Stimulated activated CD8-positive, alpha-beta memory T cell treated with anti-CD3 and anti-CD28 coated beads, Interleukin-15, amount 100 ng/mL, for 48 hours (primary cell): ENCODE measurements at places on chromosomes 3 and 15.

- DNase-seq, result no peak
Measured at GRCh38 chr3:3552761-3553160, 246.5 kb upstream of the LRRN1 start.

GRCh38 chr3:183161552-183162336 is 790 bp downstream of the LAMP3 start:
- DNase-seq, result no peak

- no peak for DNase-seq
Measured at GRCh38 chr3:36557021-36557707, 176.9 kb downstream of the STAC start.

- DNase-seq, result no peak
Measured at GRCh38 chr15:63043335-63044076, 959 bp downstream of the TPM1 start.

DNA sequence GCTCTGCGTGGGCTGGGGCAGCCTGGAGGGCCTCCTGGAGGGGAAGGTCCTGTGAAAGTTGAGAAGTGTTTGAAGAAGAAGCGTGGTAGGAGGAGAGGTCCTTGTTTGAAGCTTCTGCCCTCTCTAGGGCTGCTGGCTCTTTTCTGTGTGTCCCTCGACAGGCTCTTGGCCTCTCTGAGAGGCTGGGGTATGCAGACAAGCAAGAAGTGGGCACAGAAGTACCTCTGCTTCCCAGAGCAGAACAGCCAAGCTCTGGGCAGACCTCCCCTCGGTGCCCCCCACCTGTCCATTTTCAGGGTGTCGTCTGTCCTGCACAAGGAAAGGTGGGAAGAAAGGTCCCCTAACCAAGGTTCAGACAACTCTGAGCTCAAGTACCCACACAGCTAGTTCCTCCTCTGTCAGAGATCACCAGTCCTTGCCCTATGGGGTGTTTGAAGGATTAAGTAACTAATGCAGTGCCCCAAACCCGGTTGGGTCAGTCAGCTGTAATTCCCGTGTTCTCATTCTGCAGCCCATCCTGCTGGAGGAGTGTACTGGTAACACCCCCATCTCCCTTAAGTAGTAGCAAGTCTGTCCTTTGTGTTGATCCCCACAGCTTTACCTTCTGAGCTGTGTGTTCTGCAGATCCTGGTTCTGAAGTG is 6.3 kb downstream of the CSK start:
- DNase-seq, result no peak

GRCh38 chr3:169633105-169633504 is 30.4 kb downstream of the MECOM start:
- DNase-seq, result no peak

- no peak for DNase-seq
Measured at GRCh38 chr3:27960133-27960532, 238.0 kb upstream of the EOMES start.

DNA sequence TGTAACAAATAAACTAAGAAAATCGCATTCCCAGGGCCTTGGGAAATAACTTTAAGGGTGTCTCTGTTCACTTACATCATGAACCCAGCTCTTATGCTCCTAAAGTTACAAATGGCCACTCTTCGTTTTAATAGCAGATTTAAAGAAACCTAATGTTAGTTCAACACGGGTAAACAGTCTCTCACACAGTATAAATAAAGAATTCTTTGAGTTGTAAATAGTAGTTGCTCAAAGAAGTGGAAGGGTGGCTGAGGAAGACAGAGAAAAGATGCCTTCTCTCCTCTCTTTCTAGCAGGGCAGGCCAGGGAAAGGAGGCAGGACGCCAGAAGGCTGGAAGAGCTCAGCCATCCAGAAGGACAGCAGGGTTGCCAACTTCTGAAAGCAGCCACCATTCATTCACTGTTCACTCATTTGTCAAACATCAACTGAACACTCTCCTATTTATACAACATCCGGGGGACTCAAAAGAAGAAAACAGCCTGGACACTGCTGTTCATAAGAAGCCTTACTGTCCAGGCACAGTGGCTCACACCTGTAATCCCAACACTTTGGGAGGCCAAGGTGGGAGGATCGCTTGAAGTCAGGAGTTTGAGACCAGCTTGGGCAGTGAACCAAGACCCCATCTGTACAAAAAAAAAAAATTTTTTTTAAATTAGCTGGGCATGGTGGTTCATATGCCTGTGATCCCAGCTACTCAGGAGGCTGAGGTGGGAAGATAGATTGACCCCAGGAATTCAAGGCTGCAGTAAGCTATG is 47.3 kb downstream of the WWTR1 start:
- no peak for DNase-seq

GRCh38 chr3:185712337-185712736 is 112.5 kb downstream of the IGF2BP2 start:
- no peak for DNase-seq

- no peak for DNase-seq
Measured at GRCh38 chr3:193905541-193906396, 230.2 kb upstream of the HES1 start.

DNA sequence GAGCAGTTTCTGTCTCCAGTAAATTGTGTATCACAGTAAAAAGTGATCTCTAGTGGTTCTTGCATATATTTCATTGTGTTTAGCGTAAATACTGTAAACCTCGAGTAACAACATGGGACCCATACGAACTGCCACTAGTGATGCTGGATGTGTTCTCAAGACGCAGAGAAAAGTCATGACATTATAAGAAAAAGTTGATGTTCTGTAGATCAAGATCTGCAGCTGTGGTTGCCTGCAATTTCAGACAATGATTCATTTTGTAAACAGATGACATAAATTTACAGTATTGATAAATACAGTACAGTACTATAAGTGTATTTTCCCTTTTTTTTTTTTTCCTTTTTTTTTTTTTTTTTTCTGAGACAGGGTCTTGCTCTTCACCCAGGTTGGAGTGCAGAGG is 100.1 kb downstream of the DPH6 start:
- DNase-seq, result no peak

- no peak for DNase-seq
Measured at GRCh38 chr3:108590460-108590859, 938 bp downstream of the DZIP3 start.

GRCh38 chr15:49060710-49061495 is 14.7 kb upstream of the SECISBP2L start:
- no peak for DNase-seq

- no peak for DNase-seq
Measured at GRCh38 chr3:105976196-105976595, 107.4 kb upstream of the CBLB start.

DNA sequence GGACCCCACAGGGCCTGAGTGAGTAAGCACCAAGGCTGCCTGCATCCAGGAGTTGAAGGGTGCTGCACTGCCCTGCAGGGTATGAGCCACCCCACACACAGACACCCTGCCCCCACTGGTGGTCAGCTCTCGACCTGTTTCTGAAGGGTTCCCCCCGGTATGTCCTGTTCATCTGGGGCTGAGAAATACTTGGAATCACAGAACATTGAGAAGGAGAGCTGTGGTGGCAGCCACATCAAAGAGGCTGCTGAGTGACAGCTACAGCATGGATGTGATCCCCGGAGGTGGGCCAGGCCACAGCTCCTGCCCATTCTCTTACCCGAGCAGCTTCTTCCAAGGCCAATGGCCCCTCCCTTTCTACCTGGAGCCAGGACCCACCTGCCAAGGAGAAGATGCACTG is 66.4 kb upstream of the PLXNA1 start:
- DNase-seq, result no peak

DNA sequence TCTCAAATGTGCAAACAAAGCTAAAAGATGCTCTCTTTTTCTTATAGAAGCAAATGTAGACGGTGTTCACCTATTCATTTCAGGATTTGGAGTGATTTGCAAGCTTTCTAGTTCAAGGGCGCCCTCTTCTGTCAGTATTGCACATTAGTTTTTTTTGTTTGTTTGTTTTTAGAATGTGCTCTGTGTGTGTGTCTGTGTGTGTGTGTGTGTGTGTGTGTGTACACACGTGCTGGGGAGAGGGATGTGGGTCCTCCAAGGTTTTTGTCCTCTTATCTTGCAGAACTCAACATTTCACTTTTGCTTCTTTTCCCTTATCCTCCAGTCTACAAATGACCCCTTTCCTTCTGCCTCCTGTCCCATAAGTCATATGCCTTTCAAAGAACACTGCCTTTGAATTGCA is 23.5 kb downstream of the DNAH1 start:
- no peak for DNase-seq
